ENCODE measurements at places on chromosomes 5 and 9.

- H3K27ac ChIP-seq, result peak overlapping the region; percentile 99
- H3K4me1 ChIP-seq, result peaks cover 29% of the 10 kb centered on the region
- peak; percentile 36 for DNase-seq
- H3K36me3 ChIP-seq, result peaks cover 2% of the 10 kb centered on the region
Observed at GRCh38 chr5:134224888-134225779, 739 bp downstream of the PPP2CA start.

DNA sequence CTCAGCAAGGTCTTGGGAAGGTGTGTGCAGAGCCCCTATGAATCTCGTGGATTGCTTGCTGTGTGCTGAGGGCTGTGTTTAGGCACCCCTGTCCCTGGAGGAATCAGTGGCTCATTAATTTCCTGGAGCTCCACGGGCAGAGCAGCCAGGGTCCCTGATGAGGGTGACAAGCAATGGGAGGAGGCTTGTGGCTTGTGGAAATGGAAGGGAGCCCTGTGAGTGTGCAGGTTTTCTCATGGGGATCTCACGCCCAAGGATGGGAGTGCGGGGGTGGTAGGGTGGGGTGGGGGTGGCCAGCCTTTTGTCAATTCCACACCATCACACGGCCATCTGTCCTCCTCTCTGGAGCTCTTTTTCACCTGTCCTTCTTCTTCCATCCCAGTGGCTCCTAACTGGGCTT lies 25.3 kb downstream of the PHF2 start:
- H3K4me3 ChIP-seq, result no peak overlapping the region
- no peak for DNase-seq
- peaks cover 25% of the 10 kb centered on the region for H3K4me1 ChIP-seq
- H3K27ac ChIP-seq, result no peak overlapping the region

DNA sequence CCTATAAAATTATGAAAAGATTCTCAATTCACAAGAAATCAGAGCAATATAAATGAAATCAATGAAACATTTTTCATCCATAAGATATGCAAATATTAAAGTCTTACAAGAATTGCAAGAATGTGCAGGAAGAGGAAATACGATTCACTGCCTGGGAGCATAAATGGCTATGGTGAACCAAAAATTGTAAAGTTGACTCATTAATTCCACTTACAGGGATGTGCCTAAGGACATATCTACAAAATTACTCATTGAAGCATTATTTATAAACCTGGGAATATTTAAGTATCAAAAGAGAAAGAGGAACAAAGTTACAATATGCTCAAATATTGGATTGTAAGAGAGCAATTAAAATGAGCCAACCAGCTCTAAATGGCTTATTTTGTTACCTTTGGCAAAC lies 6.9 kb upstream of the NIPSNAP3A start:
- no peak overlapping the region for H3K27ac ChIP-seq
- no peaks in the 10 kb centered on the region for H3K27me3 ChIP-seq
- no peak overlapping the region for H3K4me3 ChIP-seq
- DNase-seq, result no peak

DNA sequence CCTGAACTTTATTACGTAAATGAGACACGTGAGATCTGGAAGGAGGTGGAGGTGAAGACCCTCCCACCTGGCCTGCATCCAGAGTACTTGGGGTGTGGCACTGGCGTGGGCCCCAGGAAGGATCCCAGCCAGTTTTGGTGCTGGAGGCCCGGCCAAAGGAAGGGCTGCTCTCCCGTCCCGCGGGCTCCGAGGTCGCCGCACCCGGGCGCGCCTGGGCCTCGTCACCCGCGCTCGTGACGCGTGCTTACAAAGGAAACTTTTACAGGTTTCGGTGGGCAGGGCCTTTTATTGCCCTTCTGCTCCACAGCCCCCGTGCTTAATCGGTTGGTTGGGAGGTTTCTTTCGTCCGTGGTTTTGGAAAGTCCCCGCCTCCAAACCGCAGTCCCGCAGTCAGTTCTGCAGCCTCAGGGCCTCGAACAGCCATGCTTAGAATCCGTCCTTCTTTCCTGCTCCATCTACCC lies 29.2 kb downstream of the CDKN2A start:
- H3K27ac ChIP-seq, result no peak overlapping the region
- H3K4me3 ChIP-seq, result peak overlapping the region; percentile 65
- peaks cover 56% of the 10 kb centered on the region for H3K27me3 ChIP-seq
- DNase-seq, result peak; percentile 31
- H3K36me3 ChIP-seq, result no peaks in the 10 kb centered on the region
- H3K4me1 ChIP-seq, result peaks cover 32% of the 10 kb centered on the region

DNA sequence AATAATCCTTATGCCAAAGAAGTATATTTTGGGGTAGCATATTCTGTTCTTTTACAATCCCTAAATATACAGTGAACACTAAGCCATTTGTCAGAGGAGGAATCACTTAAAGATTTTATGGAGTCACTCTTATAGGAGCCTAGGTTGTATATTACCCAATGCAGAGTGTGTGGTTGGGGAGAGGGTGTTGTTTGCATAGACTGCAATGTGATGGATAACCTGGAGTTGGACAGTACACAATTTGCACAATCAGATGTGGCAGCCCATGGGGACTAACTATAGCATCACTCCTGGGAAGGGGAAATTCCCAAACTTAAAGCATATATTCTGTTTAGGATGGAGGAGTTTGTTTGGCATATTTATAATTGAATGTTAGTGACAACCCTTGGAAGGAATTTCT lies 9.6 kb upstream of the NDFIP1 start:
- no peak overlapping the region for H3K27ac ChIP-seq
- no peaks in the 10 kb centered on the region for H3K36me3 ChIP-seq
- no peak overlapping the region for H3K4me3 ChIP-seq
- H3K4me1 ChIP-seq, result peaks cover 49% of the 10 kb centered on the region
- no peak for DNase-seq

DNA sequence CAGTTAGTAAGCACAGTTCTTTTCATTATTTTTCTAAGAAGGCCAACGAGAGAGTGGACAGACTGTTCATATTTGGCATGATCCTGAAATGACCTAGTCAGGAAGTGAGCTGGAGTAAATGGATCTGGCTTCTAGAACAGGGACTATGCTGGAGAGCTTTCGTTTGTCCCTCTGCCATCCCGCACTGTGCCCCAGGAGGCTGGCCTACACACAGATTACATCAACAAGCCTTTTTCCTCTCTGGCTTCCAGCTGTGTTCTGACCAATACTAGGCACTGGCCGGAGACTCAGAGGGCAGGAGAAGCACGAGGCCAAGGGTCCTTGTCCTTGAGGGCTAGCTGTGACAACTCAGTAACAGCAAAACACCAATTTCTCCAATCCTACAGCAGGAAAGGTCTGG lies 127.8 kb downstream of the MED27 start:
- H3K27me3 ChIP-seq, result no peaks in the 10 kb centered on the region
- H3K36me3 ChIP-seq, result peaks cover 2% of the 10 kb centered on the region
- H3K27ac ChIP-seq, result no peak overlapping the region

GRCh38 chr5:55286411-55286933 lies 21.0 kb downstream of the DHX29 start:
- peaks cover 67% of the 10 kb centered on the region for H3K36me3 ChIP-seq
- no peak overlapping the region for H3K4me3 ChIP-seq
- H3K4me1 ChIP-seq, result no peaks in the 10 kb centered on the region
- H3K27me3 ChIP-seq, result no peaks in the 10 kb centered on the region

GRCh38 chr9:101479338-101480030 lies 43.9 kb upstream of the ALDOB start:
- no peaks in the 10 kb centered on the region for H3K36me3 ChIP-seq
- no peak overlapping the region for H3K4me3 ChIP-seq
- no peak for DNase-seq
- no peaks in the 10 kb centered on the region for H3K4me1 ChIP-seq
- no peak overlapping the region for H3K27ac ChIP-seq

DNA sequence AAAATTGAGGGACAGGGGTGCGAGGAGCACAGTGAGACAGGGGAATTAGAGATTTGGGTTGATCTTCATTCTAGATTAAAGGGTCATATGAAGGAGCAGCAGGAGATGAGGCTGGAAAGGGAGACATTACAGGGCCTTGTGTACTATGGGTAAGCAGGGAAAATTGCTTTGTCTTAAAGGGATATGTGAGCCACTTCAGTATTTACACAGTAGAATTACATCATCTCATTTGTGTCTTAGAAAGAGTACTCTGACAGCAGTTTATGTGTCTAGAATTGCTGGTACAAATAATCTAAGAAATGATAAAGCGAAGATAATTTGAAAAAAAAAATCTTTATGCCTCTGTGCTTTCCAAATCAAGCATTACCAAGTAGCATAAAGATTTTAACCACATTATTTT lies 287.0 kb upstream of the ARRDC3 start:
- H3K27me3 ChIP-seq, result no peaks in the 10 kb centered on the region
- no peaks in the 10 kb centered on the region for H3K4me1 ChIP-seq
- H3K4me3 ChIP-seq, result no peak overlapping the region
- no peak overlapping the region for H3K27ac ChIP-seq
- no peaks in the 10 kb centered on the region for H3K36me3 ChIP-seq
- DNase-seq, result no peak

DNA sequence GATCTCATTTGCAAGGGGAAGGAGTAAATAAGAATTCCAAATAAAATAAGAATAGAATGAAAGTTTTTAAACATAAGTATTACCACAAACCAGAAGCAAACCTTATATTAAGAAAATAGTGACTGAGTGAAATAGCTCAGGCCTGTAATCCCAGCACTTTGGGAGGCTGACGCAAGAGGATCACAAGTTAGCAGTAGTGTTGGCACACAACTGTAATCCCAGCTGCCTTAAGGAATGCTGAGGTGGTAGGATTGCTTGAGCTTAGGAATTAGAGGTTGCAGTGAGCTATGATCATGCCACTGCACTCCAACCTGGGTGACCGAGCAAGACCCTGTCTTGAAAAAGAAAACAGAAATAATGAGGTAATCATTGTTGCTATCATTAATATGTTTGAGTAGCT lies 47.0 kb downstream of the APC start:
- no peaks in the 10 kb centered on the region for H3K4me1 ChIP-seq
- peaks cover 3% of the 10 kb centered on the region for H3K36me3 ChIP-seq
- no peak overlapping the region for H3K4me3 ChIP-seq
- no peak for DNase-seq
- H3K27me3 ChIP-seq, result no peaks in the 10 kb centered on the region

GRCh38 chr5:139488260-139488659 lies 5.7 kb upstream of the STING1 start:
- H3K36me3 ChIP-seq, result no peaks in the 10 kb centered on the region
- no peaks in the 10 kb centered on the region for H3K27me3 ChIP-seq
- H3K27ac ChIP-seq, result no peak overlapping the region
- no peak overlapping the region for H3K4me3 ChIP-seq
- peaks cover 9% of the 10 kb centered on the region for H3K4me1 ChIP-seq

- H3K4me3 ChIP-seq, result no peak overlapping the region
- peaks cover 45% of the 10 kb centered on the region for H3K4me1 ChIP-seq
- peaks cover 13% of the 10 kb centered on the region for H3K36me3 ChIP-seq
Observed at GRCh38 chr9:129934041-129934591, 98.9 kb downstream of the USP20 start.

DNA sequence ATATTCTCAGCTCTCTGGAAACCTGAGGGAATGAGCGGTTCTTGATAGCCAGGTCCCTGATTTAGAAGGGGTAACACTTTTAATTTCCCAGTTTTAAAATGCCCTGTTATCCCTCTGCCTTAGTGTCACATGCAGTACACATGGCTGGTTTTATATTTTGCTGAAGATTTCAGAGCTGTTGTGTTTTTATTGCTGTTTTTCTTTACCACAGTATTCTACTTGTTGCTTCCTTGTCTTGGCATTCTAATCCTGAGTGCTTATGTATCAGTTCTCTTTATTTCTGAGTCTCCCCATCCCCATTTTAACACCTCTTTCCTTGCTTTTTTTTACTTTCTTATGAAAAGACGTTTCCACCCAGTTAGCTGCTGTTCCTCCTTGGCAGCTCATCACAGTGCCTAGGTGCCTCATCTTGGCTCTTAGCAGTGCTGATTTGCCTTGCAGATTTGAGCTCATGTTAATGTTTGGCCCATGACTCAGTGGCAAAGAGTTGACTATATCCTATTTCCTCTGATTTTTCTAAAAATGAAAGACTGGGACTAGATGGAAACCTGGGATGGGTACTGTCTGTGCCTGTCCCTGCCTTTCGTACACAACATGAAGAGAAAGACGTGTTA lies 3.7 kb downstream of the MTRR start:
- H3K4me1 ChIP-seq, result peaks cover 22% of the 10 kb centered on the region
- peak overlapping the region; percentile 18 for H3K4me3 ChIP-seq
- no peaks in the 10 kb centered on the region for H3K27me3 ChIP-seq
- no peak for DNase-seq
- peak overlapping the region; percentile 63 for H3K27ac ChIP-seq

DNA sequence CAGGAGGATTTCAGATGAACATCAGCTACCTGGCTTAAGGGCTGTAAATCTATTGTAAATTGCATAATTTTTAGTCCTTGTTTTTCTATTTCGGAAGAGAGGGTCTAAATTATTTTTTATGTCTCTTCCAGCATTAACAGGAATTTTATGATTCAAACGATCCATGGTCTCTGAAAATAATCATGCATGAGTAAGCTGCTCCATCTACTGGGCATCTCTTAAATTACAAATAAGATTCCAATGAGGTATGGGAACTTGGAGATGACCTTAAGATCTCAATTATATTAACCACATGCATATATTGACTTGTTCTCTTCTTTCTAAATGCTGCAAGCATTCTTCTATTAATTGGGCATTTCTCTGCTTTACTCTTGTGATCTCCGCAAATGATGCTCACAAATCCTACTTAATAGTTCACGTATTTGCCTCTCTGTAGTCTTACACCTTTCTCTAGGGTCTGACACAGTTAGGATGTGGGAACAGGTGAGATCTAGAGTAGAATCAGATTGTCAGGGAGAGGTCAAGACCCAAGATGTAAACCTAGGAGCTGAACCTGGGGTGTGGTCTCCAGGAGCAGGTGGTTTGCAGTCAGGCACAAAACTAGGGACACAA lies 86.9 kb downstream of the NUDT12 start:
- H3K4me3 ChIP-seq, result no peak overlapping the region
- H3K4me1 ChIP-seq, result no peaks in the 10 kb centered on the region
- no peaks in the 10 kb centered on the region for H3K27me3 ChIP-seq
- no peak overlapping the region for H3K27ac ChIP-seq

GRCh38 chr9:7144265-7145046 lies 386.7 kb downstream of the KDM4C start:
- H3K27me3 ChIP-seq, result no peaks in the 10 kb centered on the region
- no peak for DNase-seq

- no peak overlapping the region for H3K4me3 ChIP-seq
- no peak for DNase-seq
- no peaks in the 10 kb centered on the region for H3K27me3 ChIP-seq
- H3K27ac ChIP-seq, result no peak overlapping the region
- H3K4me1 ChIP-seq, result peaks cover 43% of the 10 kb centered on the region
- peaks cover 3% of the 10 kb centered on the region for H3K36me3 ChIP-seq
Observed at GRCh38 chr9:16180546-16180945, 627.7 kb downstream of the CCDC171 start.
